Smooth muscle cell of the pulmonary artery (primary cell): ENCODE measurements at places on chromosomes 5 and 9. TPM values are rescaled to one million over a fixed set of nuclear protein-coding genes. Genes with fewer than 3 reads are reported as not detected.

The EGR1 gene
- total RNA-seq = 3.8 and 7.8 TPM in 2 replicates

The PCDHGB1 gene
- 2.2 and 3.8 TPM in 2 replicates for total RNA-seq

The IFNK gene
- total RNA-seq = not detected in 2 replicates

The PCDHA4 gene
- total RNA-seq = 0.59 and 0.69 TPM in 2 replicates

The OLFML2A gene
- 1.3 and 1.6 TPM in 2 replicates for total RNA-seq

The PLPPR1 gene
- total RNA-seq = not detected in 2 replicates
